ENCODE measurements at places on chromosomes 13 and 19. TPM values are rescaled to one million over a fixed set of nuclear protein-coding genes. Genes with fewer than 3 reads are reported as not detected.

- ATAC-seq: no peak
These were observed 196.3 kb upstream of the TMTC4 start for GRCh38 chr13:100870898-100871297.

GRCh38 chr13:95703576-95703975 is 26.6 kb downstream of the DNAJC3 start:
- no peak for ATAC-seq

The DLEU7 gene
- total RNA-seq: not detected

DNA sequence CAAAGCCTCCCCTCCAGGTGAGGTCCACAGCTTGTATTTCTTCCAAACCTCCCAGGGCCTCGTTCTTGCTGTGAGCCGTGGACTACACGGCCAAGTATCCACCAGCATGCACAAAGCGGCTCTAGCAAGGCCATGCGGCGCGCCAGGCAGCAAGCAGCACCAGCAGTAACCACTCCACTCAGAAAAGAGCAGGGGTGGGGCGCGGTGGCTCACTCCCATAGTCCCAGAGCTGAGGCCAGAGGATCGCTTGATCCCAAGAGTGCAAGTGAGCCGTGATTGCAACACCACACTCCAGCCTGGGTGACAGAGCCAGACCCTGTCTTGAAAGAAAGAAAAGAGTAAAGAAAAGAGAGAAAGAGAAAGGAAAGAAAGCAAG is 4.7 kb downstream of the CCDC8 start:
- ATAC-seq: no peak

The ZNF471 gene
- total RNA-seq: 0.91 TPM

The SIGLEC8 gene
- total RNA-seq: not detected

DNA sequence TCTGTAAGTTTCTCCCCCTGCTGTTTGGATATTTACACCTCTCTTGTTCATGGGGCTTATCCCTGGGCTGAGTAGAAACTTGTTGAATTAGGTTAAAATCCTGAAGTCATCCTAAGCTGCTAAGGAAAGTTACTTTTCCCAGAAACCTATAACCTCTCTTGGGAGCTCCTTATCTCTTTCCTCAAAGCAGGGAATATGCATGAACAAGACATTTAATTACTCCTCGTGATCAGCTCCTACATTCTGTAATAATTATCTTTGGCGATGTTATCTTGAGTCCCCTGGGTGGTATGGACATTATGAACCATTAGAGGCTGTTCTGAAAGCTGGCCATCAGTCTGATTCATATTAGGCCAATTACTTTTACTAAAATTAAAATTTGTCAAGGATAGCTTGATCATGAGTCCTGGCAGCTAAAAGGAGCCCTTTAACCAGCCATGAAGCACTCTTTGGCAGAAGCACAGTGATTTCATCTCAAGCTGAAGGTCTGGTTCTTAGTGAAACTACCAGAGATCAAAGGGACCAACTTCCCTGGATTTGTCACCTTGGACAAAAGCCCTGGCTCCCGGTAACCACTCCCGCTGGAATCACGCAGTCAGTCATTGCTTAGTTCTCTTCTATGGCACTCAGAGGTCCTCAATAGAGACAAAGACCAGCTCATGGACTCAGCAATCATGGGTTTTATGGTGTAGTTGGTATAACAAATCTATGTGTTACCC is 811.8 kb downstream of the UQCRFS1 start:
- ATAC-seq: no peak

DNA sequence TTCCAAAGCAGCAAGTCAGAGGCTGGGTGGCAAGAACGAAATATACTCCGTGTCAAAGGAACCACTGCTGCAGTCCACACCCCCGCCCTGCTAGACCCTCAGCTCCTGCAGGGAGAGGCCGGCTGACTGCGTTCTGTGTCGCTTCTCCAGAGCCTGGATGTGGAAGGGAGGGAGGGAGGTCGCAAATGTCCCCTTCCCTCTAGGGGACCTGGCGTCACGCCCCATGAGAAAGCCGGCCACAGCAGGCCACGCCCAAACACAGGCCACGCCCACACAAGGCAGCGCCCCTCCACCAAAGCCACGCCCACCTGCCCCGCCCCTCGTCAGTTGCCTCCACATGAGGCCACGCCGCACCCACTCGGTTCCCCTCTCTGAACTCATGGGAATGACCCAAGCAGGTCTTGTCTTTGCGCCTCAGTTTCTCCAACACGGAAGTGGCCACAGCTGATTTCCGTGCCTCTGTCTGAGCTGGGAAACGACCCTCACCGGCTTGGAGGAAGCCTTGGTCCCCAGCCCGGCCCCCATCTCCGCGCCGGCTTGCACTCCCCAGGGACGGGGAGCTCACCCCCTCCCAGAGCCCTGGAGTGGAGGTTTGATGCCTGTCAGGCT is 38.4 kb upstream of the TCF3 start:
- peak; percentile 52 for ATAC-seq

The PIN1 gene
- 62.0 TPM for total RNA-seq

GRCh38 chr19:28420811-28421550 is 792.0 kb downstream of the UQCRFS1 start:
- ATAC-seq: no peak

DNA sequence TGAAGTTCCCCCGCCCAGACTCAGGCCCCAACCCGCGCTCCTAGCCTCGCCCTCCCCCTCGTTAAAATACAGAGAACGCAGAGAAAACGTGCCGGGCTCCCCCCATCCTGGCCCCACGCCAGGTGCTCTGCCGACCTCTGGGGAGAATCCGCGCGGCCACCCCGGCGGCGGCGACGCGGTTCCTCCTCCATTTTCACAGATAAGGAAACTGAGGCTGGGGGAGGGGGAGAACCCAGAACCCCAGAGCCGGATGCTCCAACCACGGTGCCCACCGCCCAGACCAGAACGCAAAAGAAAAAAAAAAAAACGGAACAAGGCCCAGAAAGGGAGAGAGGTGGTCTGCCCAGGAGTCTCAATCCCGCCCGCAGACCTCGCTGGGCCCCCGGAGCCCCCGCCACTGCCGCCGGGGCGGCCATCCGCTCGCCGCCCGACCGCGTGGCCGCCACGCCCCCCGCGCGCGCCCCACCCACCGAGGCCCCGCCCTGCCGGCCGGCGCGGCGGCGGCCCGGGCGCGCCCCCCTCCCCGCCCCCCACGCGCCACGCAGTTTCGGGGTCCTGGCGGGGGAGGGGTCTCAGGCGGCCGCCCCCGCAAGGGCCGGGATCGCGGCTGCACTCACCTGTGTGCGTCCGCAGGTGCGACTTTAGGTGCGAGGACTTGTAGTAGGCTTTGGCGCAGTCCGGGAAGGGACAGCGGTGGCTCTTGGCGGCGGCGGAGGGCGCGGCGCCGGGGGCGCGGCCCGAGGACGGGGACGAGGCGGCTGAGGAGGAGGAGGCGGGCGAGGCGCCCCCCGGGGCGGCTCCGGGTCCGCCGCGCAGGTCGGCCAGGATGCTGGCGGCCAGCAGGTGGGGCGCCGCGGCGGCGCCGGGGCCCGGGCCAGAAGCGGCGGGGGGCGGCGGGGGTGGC is 703 bp downstream of the KLF16 start:
- no peak for ATAC-seq

DNA sequence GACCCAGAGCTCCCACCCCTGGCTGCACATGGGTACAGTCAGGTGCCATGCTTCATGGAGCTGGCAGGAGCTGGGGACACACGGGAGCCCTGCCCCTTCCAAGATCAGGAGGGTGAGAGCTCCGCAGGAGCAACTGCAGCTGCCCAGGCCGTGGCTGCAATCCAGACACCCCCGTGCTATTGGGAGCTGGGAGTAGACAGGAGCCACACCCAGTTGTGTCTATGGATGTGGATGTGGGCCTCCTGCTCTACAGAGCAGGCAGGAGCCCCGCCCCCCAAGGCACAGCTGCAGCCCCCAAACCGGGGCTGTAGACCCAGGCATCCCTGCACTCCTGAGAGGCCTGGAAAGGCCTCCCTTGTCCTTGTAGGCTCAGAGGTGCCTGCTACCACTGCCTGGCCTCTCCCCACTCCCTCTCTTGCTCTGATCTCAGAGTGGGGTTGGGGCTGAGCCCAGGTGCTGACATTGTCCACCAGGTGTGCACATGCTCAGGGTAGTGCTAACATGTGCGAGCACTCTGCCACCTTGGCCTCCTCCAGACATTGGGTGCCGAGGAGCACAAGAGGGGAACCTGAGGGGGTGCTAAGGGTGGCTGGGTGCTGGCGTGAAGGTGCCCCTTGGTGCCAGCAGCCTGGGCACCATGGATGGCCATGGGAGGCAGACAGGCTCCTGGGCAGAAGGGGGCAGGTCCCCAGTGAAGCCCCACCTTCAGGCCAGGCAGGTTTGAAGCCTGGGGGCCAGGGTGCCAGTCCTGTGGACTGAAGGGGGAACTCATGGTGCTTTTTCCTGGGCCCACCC is 8.0 kb upstream of the BAX start:
- no peak for ATAC-seq

GRCh38 chr13:99496184-99497142 is 4.8 kb upstream of the TM9SF2 start:
- ATAC-seq: peak; percentile 51

DNA sequence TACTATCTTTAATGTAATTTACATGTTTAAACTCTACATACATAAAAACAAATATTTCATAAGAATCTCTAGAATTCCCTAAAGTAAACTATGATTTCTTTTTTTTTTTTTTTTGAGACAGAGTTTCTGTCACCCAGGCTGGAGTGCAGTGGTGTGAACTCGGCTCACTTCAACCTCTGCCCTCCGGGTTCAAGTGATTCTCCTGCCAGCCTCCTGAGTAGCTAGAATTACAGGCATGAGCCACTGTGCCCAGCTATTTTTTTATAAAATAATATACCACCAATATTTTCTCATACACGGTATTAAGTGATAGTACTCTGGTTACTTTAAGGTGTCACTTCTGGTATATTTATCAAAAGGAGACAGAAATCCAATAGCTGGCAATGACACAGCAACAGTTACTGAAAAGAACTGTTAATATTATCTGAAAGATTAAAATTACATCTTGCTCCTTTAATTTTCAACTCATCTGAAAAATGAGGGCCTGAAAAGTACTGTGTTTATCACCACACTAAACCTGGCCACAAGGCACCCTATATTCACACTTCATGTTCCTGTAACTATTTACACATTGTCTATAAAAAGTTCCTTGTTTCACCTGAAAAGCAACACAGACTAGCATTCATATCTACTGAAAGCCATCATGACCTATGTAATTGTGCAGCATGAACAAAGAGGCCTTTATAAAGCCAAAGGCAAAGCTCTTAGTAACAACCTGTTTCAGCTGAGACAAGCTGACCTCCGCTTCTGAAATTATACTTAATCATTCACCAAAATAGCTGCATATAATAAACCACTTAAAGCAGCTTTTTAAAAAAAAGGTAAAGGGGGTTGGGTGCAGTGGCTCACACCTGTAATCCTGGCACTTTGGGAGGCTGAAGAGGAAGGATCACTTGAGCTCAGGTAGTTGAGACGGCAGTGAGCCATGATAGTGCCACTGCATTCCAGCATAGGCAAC is 106.1 kb downstream of the SLC25A15 start:
- ATAC-seq: no peak

DNA sequence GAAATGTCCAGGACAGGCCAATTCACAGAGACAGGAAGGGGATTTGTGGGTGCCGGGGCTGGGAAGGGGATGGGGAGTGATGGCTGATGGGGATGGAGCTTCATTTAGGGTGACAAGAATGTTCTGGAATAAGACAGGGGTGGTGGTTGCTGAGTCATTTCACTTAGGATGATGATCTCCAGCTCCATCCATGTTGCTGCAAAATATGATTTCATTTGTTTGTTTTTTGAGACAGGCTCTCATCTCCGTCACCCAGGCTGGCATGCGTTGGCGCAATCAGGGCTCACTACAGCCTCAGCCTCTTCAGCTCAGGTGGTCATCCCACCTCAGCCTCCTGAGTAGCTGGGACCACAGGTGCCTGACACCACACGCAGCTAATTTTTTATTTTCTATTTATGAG is 3.1 kb upstream of the JSRP1 start:
- peak; percentile 12 for ATAC-seq

DNA sequence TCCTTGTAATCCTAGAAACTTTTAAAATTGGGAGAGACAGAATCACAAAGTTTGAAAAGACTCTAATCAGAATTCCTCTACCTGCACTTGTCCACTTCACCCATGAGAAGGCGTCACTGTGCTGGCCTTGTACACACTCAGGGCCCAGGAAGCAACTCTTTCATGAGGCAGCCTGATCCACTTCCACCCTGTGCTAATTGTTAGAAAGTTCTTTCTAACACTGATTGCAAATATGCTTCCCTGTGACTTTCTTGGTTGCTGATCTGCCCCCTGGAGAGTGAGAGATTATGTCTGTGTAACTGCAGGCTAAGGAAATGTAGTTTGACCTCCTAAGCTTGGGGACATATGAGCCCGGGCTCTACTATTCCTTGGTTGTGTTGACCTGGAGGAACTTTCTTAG is 494.6 kb downstream of the MYO16 start:
- no peak for ATAC-seq

The CGB3 gene
- not detected for total RNA-seq

The NEK5 gene
- total RNA-seq: not detected

The PGLYRP2 gene
- 0.11 TPM for total RNA-seq
